Psoas muscle (tissue), 8 donors: ENCODE measurements at places on chromosomes 12 and 14. TPM values are rescaled to one million over a fixed set of nuclear protein-coding genes. Genes with fewer than 3 reads are reported as not detected.

The CISTR gene
- total RNA-seq = not detected

DNA sequence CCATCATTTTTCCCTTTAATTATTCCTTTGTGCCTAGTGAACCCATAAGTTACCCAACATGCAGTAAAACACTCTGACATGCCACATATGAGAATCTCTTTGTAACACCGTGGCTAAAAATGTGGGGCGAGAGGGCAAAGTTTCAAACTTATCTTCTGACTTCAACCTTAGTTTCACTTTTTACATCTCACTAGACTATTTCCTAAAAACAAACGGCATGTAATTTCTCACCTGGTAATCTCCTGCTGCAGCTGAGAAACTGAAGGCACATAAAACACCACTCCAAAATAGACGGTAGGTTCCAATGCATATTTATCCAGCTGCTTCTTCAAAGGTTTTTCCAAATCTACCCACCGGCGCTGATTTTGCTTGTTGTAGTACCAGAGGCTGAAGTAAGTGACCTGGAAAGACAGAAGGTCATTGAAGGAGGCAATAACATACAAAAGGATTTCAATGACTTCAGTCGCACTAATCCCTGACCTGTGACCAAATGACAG, 37.9 kb downstream of the PTPN21 start:
- no peak for DNase-seq

The PIK3C2G gene
- not detected for total RNA-seq

The VDR gene
- 3.7 TPM for total RNA-seq

The ANKRD33 gene
- not detected for total RNA-seq

GRCh38 chr14:50542941-50543418, 10.6 kb upstream of the MAP4K5 start:
- DNase-seq = no peak

The KRT79 gene
- total RNA-seq = not detected

DNA sequence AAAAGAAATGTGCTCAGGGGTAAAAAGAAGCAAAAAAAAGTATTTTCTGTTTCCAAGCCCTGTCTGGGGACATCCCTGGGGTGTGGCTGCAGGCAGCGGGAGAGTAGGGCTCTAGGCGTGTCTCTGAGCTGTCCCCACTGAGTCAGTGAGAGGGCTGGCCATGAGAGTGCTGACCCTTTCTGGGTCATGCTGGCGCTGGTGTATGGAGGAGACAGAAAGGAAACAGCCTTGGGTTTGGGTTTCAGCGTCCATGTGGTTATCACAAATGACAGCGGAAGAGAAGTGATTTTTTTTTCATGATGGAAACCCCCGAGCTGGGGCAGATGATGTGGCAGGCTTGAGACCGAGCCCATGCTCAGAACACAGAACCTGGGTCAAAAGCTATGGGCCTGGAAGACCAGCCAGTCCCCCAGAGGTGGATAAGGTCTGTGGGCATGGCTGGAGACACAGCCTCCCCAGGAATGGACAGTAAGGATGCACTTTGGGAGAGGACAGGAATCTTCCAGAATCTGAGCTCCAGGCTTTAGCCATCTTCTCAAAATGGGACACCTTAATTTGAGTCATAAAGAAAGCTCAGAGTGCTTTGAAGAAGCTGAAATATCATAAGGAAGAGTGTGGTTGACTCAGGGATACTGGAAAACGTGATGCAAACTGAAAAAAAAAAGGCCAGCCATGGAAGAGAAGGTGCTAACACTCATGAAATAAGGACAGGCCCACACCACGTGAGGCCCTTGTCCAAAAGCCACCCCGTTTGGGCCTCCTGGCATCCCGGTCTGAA, 36.2 kb downstream of the SYNE3 start:
- peak; percentile 91 for DNase-seq

GRCh38 chr12:57888409-57889157, 42.1 kb upstream of the CTDSP2 start:
- no peak for DNase-seq

DNA sequence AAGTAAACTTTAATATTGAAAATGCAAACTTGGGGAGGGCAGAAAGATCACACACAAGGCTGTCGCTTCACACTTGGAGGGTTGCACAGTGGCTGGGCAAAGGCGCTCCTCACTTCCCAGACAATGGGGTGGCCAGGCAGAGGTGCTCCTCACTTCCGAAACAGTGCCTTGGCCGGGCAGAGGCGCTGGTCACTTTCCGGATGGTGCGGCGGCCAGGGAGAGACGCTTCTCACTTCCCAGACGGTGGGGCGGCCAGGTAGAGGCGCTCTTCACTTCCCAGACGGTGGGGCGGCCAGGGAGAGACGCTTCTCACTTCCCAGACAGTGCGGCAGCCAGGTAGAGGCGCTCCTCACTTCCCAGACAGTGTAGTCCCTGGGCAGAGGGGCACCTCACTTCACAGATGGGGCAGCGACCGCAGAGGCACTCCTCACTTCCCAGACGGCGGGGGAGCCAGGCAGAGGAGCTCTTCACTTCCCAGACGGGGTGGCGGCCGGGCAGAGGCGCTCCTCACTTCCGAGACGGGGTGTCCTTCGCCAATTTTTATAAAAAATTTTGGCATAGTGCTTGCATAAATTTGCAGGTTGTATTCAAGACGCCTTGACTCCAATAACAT, 140.8 kb upstream of the PZP start:
- DNase-seq = no peak

GRCh38 chr14:29536886-29537511, 390.6 kb downstream of the PRKD1 start:
- DNase-seq = no peak

DNA sequence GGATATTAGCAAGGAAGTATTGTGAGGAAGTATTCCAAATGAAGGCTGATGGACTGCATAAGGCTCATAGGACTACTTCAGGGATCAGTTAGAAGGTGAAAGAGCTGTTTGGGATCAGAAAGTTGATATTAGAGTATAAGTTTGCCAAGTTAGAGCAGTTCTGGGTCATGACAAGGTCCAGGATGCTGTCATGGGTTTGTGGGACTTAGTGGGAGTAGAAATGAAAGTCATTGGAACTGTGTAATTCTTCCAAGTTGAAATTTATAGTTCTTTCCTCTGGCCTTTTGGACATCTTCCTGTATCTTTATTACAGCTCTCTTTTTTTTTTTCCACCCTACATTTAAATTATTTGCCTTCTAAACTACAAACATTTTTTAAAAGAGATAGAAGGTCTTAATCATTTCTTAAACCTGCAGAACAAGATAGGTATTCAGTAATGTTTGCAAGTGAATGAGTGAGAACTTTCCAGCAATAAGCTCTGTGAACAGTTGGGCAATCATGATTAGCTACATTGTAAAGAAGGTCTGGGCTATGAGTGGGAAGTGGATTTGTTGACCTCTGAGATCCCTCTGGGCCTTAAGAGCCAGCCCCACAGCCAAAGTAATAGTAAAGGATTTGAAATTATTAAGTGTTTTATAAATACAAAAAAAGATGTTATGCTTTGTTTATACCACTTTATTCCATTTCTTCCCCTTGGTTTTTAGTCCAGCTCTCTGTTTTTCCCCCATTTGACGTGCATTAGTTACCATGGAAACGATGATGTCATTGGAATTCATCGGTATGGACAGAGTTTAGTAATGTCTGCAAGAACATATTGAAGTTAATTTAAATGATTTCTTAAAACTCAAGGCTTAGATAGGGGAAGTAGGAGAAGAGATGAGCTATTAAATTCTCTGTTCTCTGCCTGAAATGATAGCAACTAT, 247.9 kb upstream of the ARHGAP5 start:
- no peak for DNase-seq

DNA sequence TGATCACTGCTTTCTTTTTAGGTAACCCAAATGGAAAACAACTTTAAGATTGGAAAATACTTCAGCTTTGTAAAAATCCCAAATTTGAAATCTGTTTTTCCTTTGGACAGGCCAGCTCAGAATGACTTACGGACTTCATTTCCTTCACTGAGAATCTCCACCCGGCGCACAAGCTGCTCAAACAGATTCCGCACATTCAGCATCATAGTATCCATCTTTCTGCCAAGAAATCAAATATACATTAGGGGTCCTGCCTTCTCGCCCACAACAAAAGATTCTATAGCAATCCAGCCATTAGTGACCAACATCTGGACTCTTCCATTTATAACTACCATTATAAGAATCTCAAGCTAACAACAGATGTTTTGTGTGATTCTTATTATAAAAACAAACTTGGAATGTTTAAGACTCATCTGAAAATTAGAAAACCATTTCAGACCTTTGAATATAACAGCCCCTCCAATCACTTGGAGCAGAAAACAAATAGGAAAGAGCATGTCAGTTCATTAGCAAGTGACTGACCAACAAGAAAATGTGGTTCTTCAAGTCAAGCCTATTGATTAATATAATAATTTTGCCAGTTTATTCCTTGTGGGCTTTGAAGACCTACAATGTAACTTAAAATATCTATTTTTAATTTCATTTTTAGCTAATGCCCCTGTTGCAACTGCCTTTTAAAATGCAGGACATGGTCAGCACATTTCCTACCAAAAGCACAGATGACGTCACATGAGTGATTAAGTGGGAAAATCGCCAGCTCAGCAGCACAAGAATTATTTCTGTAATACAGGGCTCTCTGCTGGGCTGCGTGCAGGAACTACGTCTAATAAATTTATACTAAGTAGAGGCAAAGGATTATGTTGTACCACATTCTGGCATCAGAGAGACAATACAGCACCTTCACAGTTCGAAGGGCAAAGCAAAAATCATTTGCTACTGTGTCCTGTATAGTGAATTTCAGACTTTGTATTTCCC, 8.5 kb downstream of the RACGAP1 start:
- no peak for DNase-seq

The VPS37B gene
- 8.9 TPM for total RNA-seq

- DNase-seq = no peak
Observed at GRCh38 chr12:46990211-46990610, 89.2 kb upstream of the PCED1B start.

GRCh38 chr12:107386569-107386968, 293.2 kb upstream of the CRY1 start:
- DNase-seq = no peak

The PLA2G1B gene
- total RNA-seq = not detected

GRCh38 chr12:122793685-122794106, 19.3 kb downstream of the CCDC62 start:
- DNase-seq = no peak

The B4GALNT3 gene
- 4.0 TPM for total RNA-seq

DNA sequence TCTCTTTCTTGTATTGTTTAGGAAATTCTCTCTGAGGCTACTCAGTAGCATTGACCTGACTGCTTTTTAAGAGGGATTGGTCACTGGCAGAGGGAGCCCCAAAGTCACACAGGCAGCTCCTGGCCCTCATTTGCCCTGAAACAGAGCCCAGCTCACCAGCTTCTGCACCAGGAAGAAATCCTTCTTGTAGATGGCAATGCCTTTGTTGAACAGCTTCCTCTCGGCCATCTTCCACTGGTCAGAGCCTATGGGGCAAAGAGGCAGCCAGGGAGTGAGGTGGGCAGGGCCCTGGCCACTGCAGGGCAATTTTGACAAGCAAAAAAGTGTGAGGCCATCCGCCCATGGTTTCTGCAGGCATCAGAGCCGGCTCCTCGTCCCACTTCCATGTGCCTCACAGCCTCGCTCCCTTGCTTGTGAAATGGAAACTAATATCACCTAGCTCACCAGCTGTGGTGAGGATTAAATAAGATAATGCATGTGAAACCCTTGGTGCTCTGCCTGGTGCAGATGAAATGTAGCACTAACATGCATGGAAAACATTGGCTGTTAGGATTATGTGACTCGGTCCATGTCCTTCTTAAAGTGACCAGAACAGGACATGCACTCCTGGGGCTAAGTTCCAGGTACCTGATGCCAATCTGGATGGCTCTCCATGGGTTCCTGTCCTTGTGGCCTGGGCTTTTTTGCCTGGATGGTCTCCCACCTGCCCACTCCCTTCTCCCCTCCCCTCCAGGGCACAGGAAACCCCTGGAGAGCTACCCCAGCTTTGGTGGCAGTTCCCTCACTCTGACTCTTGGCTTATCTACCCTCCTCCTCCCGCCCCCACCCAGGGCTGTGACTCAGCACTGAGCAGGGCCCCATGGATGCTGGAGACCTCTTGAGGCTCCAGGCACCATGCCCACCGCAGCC, 11.2 kb upstream of the PNMA1 start:
- DNase-seq = peak; percentile 57

GRCh38 chr12:10365696-10366405, 24.0 kb downstream of the KLRK1 start:
- DNase-seq = no peak

GRCh38 chr14:61193476-61193875, 87.7 kb downstream of the TMEM30B start:
- DNase-seq = no peak

- no peak for DNase-seq
Observed at GRCh38 chr14:82562881-82563280, 1029.2 kb upstream of the SEL1L start.

- no peak for DNase-seq
Observed at GRCh38 chr14:29822430-29822709, 105.3 kb downstream of the PRKD1 start.

- DNase-seq = no peak
Observed at GRCh38 chr12:13606290-13606689, 375.1 kb downstream of the GRIN2B start.

The DBX2 gene
- total RNA-seq = 0.08 TPM

GRCh38 chr12:107580750-107581618, 104.6 kb upstream of the PWP1 start:
- no peak for DNase-seq

GRCh38 chr12:29427964-29428363, 47.0 kb upstream of the ERGIC2 start:
- DNase-seq = no peak

GRCh38 chr12:75239987-75240386, 30.3 kb upstream of the KCNC2 start:
- no peak for DNase-seq

- no peak for DNase-seq
Observed at GRCh38 chr12:13570005-13570694, 373.6 kb downstream of the EMP1 start.

DNA sequence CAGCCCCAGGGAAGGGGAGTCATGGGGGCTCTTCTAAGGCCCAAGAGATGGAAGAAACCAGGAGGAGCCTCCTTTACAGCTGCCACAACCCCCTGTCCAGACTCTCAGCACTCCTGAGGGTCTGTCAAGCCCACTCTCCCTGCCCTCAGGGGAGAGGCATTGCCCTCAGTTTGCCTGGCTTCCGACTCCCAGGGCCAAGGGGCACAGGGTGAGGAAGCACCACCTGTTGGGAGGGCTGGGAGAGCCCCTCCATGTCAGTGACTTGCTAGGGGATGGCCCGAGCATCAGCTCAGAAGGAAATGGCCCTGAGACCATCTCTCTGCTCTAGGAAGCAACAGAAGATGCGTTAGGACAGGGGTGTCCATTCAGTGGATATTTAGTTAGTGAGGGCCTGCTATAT, 36.1 kb downstream of the LTBP2 start:
- no peak for DNase-seq

- DNase-seq = no peak
Observed at GRCh38 chr12:79388011-79388410, 302.8 kb downstream of the PAWR start.

DNA sequence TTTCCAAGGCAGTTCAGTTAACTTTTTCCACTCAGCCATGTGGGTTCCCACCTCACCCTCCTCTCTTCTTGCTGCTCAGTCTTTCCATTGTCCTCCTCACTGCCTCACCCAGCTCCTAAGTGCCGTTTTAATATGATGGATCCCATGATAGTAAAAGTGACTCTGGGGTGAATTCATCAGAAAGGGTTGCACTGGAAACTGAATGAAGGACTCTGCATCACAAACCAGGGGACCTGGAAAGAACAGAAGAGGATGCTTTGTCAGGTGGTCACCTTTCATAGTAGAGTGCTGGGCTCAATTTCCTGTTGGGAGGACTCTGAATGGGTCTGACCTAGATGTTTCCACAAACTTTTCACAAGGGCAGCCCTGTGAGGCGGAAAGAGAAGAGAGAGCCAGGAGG, 67.8 kb upstream of the SLC8A3 start:
- no peak for DNase-seq

The SIX6 gene
- total RNA-seq = 0.28 TPM
